ENCODE measurements at places on chromosomes 16 and 17.

DNA sequence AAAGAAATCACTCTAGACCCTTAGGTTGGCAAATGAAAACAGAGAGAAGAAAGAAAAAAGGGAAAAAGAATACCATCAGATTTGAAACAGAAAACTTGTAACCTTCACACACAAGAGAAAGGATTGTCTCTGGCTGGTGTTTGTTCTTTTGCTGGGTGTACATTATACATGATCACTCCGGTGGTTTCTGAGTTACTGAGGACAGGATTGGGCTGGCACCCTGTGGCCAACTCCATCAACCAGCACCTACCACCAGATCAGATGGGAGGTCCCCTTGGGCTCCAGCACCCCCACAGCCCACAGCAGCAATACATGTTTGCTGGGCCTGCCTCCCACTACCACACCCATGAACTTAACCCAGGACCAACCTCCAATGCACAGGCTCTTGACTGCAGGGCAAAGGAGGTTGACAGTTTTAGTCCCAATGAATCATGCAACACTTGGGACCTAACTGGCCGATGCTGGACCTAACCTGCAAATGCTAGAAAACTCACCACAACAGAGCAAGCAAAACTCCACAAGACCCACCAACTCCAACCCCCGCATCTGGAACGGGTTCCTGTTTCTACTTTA lies 308.3 kb downstream of the SOX9 start:
- no peak for DNase-seq

DNA sequence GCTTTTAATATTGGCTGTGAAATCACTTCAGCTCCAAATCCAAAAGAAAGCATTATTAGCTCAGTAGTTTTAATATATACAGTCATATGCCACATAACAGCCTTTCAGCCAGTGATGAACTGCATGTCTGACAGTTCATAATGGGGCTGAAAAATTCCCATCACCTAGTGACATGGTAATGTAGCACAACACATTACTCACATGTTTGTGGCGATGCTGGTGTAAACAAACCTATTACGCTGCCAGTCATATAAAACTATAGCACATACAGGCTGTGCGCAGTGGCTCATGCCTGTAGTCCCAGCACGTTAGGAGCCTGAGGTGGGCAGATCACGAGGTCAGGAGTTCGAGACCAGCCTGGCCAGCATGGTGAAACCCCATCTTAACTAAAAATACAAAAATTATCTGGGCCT lies 92.2 kb downstream of the TUBD1 start:
- no peak for DNase-seq

DNA sequence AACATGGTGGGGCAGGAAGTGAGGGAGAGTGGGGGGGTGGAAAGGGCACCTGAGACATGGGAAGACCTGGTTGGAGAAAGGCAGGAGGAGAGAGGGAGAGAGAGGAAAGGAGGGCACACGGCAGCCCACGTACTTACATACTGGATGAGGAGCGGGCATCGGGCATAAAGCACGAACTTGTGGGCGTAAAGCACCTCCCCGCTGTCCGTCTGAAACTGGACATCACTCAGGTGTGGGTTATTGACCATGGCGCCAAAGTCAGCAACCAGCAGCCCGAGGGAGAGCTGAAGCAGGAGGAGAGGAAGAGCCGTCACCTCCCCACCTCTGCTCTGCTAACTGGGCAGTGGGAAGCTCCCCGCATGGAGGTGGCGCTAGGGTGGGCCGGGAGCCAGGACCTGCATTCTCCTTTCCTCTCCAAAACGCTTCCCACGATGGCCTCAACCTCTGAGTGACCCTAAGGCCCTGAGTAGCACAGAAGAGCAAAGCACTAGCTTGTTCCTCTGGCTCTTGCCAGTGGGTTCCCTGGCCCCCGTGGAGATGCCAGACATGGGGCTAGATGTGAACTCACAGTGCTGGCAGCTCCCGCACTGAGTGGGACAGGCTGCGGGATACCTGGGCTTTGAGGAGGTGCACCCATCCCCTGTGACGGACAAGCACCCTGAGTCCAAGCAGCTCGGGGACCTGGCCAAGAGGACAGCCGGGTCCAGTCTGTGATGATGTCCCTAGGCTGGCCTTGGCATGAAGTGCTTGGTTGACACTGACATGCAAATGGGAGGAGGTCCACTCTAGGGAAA lies 16.9 kb downstream of the SLX4 start:
- no peak for DNase-seq

- no peak for DNase-seq
These were observed 116.1 kb upstream of the MYOCD start for GRCh38 chr17:12549499-12550041.

DNA sequence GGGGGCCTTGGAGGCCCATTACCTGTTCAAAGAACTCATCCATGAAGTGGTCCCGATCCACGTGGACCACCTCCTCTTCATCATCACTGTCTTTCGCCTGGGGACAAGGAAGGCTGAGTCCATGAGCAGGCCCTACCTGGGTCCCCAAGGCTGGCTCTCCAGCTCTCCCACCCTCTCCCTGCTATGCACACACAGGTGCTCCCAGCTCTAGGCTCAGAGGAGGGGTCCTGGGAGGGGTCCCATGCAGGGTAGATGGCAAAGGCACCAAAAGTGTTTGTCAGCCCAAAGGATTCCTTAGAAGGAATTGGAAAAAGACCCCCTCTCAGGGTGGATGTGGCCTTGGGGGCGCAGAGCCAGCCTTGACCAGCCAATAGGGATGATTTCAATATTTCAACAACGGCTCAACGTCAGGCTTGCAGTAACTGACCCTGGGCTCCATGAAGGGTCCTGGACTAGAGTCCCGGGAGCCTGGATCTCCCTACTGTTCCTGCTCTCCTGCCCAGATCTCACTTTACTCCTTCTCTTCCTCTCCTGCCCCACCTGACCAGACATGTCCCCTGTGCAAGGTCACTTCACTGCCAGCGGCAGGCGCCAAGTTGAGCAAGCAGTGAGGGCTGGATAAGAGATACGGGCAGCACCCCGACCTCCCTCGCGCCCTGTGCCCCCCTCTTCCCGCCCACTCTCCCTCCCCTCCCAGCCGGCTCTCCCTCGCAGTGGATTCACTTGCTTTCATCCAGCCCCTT lies 8.8 kb downstream of the STX1B start:
- DNase-seq = no peak

- DNase-seq = no peak
These were observed 26.7 kb downstream of the DNASE1 start for GRCh38 chr16:3681206-3681605.

- peak; percentile 35 for DNase-seq
These were observed 12.5 kb downstream of the SLC16A3 start for GRCh38 chr17:82241183-82241925.

GRCh38 chr16:74558873-74559272 lies 48.0 kb downstream of the GLG1 start:
- DNase-seq = no peak

DNA sequence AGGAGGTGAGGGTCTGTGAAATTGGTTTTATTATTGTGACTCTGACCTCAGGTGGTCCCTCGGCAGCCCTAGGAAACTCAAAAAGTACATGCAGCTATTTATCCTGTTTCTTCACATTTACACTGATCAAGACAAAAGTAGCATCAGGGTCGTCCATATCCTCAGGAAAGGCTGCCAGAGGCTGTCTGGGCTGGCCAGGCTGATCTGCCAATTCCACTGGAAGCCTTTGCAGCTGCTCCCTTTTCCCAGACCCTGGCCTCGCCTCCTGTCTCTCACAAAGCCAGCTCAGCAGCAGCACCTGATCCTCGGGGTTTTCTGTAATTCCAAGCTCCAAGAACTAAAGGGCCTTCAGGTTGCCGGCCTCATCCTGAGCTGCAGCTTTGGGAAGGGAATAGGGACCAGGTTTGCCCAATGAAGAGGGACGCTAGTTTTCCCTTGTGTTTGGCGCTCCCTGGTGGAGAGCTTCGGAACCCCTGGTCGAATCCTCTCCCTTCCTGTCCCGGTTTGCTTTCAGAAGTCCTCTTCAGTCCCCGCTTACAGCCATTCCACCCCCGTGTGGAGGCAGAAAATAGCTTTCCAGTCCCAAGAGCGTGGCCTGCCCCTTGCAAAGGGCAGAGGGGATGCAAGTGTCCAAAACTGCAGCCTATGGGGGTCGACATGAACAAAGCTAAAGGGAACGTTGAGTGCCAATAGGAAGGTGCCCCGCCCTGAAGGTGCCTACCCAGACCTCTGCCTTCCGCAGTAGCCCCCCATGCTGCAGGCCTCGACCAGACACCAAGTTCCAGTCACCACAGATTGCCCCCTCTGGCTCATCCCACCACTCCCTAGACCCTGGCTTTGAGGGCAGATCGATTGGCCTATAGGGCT lies 13.4 kb downstream of the MFSD6L start:
- no peak for DNase-seq

GRCh38 chr17:36459601-36460000 lies 26.9 kb upstream of the ZNHIT3 start:
- DNase-seq = no peak

DNA sequence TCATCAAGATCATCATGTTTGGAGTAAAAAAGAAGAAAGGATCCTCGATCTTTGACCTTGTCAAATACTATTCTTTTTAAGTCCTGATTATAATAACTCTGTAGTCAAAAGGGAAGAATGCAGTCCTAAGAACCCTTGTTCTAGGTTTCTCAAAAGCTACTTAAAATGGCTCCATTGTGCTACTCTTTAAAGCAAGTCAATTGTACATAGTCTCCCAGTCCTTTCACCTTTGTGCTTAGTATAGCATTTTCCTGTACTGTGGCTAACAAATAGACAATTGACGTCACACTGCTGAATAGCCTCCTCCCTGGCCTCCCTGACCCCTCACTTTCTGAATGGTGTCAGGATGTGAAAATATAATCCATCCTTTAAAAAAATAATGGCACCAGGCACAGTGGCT lies 172.9 kb downstream of the AATF start:
- no peak for DNase-seq

DNA sequence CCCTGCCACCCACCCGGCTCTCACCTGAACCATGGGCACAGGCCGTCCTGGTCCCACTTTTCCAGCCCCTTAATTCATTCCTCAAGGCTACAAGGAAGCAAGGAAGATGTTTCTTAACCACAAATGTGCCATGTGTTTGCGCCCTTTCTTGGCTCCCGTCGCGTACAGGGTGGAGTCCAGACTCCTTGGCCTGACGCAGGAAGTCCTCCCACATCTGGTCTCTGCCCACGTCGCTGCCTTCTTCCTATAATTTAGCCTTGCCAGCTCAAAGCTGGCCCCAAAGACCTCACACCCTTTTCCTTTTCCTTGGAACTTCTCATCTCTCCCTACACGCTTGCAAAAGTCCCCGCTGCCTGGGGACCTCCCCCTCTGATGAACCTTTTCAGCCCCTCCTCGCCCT lies 38.8 kb upstream of the BHLHA9 start:
- no peak for DNase-seq

- DNase-seq = no peak
These were observed 2.6 kb downstream of the TMEM220 start for GRCh38 chr17:10727192-10727591.

DNA sequence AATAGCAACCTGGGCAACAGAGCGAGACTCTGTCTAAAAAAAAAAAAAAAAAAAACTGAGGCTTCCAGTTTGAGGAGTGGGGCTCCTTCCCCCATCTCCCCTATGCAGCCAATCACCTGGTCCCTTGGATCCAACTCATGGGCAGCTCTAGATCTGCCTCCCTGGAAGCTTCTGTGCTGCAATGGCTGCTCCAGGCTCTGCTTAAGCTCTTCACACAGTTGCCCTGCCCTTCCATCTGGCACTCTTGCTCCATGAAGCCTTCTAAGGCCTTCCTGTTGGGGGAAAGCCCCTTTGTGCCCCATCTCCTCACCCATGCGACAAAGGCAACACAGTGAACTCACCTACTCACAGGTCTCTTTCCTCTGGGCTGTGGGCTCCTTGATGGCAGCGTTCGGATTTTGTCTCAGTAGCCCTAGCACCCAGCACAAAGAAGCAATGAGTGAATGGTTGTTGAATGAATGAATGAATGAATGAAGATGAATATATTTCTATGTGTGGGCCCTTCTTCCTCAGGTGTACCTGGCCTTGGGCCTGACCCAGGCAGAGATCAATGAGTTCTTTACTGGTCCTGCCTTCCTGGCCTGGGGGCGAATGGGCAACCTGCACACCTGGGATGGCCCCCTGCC lies 1.9 kb downstream of the NAGLU start:
- no peak for DNase-seq

GRCh38 chr17:57670769-57671569 lies 74.1 kb downstream of the CCDC182 start:
- DNase-seq = no peak

GRCh38 chr17:53633856-53634255 lies 188.9 kb upstream of the KIF2B start:
- DNase-seq = no peak

- DNase-seq = no peak
These were observed 18.5 kb downstream of the NME3 start for GRCh38 chr16:1752853-1753252.

DNA sequence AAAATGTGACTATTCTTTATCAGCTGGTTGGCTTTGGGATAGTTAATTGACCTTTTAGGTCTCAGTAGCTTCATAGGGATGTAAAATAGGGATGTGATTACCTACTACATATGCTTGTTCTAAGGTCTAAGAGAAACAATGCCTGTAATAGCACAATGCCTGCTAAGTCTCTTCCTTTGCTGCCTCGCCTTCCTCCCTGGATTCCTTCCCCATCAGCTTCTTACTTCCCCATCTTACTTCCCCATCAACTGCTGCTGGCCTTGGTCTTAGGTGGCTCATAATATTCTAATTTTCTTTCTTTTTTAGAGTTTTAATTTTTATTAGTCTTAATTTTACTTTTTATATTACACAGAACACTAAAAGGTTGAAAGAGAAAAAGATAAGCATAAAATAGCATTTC lies 59.2 kb upstream of the GOT2 start:
- no peak for DNase-seq

DNA sequence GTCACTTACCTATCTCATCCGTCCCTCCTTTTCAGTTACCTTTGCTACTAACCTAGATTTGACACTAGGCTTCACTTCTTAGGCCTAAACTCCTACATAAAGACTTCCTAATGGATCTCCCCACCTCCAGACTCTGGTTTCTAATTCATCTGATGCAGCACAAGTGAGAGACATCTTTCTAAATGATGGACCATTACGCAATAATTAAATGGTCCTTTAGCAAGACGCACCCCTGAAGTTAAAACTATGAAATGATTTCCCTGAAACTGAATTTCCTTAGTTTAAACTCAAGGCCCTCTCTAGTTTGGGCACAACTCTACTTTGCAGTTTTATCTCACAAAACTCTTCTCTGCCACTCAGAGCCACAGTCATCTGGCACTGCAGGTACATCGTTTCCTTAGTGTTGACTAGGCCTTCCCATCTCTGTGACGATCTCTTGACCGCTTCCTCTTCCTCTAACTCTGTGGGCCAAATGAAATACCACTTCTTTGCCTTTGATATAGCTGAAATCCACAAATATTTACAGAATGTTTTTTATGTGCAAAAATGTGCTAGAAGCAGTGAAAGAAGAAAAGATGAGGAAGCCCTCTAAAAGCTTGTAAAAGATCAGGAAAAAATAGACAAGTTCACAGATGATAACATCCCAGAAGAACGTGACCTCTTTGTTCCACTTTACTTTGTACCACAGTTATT lies 3.3 kb downstream of the SYNRG start:
- DNase-seq = no peak

DNA sequence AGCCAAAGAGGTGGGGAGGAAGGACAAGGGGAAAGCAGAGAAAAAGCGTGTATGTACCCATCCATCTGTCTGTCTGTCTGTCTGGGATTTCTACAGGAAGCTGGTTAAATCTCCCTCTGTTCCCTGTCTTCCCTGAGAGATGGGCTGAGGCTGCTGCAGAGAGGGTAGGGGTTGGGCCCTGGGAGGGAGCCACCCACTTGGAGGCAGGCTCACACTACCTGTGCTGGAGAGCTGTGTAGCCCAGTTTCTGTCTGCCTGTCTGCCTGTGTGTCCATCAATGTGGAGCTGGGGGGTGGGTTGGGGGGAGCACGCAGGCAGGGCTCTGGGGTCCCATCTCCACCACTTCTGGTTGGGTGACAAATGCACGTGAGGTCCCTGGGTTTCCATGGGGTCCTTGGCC lies 18.6 kb upstream of the C17orf113 start:
- DNase-seq = no peak

Data from epithelial cell of proximal tubule (primary cell).